ENCODE measurements at places on chromosomes 4 and X.
A peak's percentile ranks its signal among the peaks of the same experiment; 100 is the strongest.

DNA sequence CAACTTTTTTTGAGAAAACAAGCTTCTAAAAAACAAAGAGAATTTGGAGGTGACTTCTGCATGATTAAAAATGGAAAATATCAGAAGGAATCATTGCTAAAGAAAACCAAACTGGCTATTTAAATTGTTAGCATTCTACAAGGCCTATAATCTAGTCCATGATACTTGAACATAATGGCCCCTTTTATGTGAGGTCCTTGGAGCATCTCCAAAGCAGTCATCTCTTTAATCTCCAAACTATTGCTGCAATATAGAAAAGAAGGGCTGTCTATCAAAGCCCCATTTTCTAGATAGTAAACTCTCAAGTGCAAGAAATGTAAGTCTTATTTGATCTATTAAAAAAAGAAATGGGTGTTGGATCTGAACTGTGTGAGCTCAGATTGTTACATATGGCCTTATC, 615.1 kb downstream of the CENPC start:
- DNase-seq = no peak

GRCh38 chrX:18179446-18179845, 41.2 kb downstream of the BEND2 start:
- no peak for DNase-seq

- no peak for DNase-seq
These were observed 41.1 kb downstream of the ADRA2C start for GRCh38 chr4:3807311-3807710.

GRCh38 chrX:1894026-1894294, 279.1 kb downstream of the ASMT start:
- DNase-seq = no peak

DNA sequence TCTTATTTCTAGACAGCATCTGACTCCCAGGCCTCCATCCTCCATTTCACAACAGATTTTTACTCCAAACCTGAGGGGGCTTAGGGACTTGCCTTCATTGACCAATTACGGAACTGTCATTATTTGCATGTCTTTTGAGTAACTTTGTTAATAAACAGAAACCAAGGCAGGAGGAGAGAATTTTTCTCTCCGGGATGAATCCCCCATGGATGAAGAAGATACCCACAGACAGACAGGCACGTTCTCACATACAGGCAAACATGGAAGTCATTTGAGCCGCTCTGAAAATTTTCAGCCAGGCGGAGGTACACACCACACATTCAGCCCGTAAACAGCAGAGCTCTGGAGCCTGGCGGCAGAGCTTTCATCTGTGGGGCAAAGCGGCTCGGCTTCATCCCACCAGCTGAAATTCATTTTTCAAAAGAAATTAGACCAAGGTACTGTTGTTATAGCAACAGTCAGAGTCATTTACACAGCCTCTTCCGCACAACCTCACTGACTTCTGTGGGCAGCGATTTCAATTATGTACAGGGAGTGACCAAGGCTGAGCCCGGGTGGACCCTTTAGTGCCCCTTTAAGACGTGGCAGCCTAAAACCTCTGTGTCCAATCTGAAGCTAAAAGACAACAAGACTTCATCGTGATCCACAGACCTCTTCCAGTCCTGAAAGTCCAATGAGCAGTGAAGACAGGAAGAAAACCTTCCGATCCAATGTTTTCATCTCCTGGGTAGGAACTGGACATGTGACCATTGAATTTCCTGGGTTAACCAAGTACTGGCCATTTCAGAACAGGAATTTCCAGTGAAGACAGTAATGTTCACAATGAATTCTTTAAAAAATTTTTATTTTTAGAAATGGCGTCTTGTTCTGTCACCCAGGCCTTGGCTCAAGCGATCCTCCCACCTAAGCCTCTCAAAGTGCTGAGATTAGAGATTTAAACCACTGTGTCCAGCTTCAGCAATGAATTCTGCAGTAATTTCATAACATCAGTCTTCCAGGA, 237.0 kb downstream of the MGST2 start:
- peak; percentile 39 for DNase-seq

GRCh38 chr4:96874657-96875056, 1034.8 kb downstream of the PDHA2 start:
- DNase-seq = no peak

GRCh38 chr4:43277003-43277402, 384.5 kb downstream of the GRXCR1 start:
- DNase-seq = peak; percentile 71

- DNase-seq = no peak
These were observed 68.6 kb upstream of the SORBS2 start for GRCh38 chr4:185880571-185880970.

DNA sequence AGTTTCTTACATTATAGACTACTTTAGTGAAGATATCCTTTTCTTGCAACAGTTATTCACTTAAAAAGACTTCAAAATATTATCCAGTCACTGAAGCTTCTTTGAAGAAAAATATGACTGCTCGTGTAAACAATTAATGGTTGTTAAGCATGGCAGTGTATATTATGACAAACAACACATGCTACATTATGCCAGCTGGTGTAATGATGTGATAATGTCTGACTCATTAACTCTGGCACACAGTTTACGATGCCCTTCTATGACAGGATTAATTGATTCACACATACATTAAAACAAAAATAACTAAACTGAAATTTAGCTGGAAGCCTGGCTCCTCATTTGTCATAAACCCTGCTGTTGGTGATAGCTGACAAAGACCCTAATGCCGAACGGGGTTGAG, 22.4 kb downstream of the GK2 start:
- no peak for DNase-seq

GRCh38 chrX:106932960-106933537, 12.8 kb downstream of the CLDN2 start:
- no peak for DNase-seq

DNA sequence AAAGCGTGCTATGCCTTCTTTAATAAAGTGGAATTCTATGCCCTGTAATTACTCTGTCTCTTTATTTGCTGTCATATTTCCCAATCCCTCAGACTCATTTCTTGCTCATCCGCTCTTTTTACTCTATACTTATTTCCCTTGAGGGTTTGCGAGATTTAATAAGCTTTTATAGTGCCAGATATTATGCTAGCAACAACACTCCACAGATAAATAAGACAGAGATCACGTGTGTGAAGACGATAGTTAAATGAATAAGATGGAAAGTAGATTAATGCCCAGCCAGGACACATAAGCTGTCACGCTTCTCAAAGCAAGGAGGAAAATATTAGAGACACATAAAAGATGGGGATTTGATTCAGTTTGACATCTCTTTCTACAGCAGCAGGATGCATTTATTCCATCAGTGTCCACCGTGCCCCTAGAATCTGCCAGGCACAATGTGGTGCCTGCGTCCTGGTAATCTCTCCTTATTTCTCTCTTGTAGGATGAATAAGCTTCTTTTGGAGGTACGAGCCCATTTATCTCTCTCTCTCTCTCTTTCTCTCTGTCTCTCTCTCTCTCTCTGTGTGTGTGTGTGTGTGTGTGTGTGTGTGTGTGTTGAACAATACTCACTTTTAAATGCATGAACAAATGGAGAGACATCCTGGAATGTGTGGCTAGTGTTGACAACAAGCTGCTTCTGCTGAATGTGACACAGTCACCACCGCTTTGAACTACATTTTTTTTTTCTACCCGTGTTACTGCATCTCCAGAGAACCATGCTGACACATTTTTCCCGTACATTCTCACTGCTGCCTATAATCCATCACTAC, 48.2 kb downstream of the TMEM156 start:
- peak; percentile 69 for DNase-seq

DNA sequence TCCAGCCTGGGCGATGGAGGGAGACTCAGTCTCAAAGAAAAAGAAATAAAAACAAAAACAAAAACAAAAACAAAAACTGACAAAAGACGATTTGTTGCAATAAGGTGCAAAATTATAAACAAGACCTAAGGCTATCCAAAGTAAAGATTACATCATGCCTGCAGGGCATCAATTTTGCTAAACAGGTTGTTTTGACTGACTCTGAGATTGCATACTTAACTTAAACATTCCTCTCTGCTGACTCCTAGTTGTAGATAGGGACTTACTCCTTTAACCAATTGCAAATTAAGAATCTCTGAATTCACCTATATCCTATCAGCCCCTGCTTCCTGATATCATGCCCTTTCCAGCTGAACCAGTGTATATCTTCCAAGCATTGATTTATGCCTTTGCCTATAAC, 2687.3 kb downstream of the PCDH7 start:
- DNase-seq = no peak

DNA sequence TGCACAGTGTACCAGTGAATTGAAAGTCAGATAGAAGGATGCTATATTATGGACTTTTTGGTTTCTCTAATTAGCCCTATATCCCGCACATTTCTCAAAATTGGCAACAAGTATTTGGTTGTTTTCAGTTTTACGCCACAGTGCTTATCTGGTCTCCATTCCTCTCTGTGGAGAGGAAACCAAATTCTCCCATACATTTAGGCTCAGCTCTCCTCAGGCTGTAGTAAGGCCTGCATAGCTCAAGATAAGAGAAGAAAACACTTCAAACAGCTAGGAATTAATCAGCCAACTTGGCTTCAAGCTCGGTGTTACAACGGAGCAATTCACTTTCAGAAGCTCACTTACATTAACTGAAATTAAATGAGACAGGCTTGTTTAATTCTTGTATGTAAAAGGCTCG, 263.2 kb downstream of the PDHA2 start:
- no peak for DNase-seq

DNA sequence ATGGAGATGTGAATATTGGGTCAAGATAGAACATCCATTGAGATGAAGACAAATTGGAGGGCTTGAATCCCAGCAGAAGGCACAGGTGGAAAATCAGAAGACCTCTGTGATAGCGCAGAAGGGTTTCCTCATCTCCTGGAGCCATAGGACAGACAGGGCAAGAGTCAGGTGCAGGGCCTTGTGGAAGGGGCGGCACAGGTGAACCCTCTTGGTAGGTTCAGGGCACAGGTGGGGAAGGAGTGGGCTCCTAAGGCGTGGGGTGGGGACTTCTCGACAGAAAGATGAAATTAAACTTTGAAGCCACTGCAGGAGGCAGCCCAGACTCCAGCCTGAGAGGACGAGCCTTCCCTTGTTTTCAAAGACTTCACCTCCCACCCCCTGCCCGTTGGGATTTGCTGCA, 9.3 kb upstream of the RGS12 start:
- DNase-seq = no peak

DNA sequence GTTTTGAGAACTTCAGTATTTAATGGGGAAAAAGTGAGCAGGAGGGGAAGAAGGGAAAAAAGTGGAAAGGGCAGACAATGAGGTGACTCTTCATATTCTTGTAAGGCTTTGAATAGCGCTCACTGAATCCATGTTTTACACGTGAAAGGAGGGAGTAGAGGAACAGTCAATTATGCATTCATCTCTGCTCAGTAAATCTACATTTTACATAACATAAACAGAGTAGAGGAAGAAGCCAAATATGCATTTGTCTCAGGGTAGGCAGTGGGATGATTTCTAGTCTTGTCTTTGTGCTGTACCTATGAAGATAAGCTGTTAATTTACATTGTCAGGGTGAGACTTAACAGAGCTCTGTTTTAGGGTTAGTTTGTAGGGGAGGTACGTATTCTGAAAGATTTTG, 19.4 kb upstream of the ELF2 start:
- DNase-seq = no peak

DNA sequence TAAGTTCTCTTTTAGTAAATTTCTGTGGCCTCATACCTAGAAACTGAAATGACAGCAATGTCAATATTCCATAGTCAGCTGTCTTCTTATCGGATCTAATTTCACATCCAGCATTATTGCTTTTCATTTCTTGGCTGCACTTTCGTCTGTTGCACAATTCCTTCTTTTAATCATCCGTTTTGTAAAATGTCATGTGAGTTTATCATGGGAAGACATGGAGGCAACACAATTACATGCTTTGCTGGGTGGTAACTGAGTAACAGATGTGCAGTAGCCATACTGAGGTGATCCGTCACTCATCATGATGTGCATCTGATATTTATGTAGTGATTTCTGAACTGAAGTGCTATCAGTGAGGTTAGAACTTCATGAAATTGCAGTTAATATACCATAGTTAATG, 68.3 kb upstream of the SLC7A11 start:
- peak; percentile 51 for DNase-seq

GRCh38 chr4:152165846-152166245, 370.0 kb downstream of the FBXW7 start:
- DNase-seq = no peak

DNA sequence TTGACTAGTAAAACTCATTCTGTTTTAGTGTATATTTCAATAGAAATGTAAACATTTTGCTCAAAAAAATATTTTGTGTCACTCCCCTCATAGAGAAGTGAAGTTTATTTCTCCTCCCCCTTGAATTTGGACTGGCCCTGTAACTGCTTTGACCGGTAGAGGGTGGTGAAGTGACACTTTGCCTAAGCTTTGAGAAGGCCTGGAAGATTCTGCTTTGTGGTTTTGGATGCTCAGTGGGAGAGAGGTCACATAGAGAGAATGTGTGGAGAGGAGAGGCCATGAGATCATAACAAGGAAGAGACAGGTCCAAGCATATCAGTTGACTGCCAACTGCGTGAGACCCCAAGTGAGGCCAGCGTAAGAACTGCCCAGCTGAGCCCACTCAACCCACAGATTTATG, 19.1 kb upstream of the ARX start:
- DNase-seq = peak; percentile 2

DNA sequence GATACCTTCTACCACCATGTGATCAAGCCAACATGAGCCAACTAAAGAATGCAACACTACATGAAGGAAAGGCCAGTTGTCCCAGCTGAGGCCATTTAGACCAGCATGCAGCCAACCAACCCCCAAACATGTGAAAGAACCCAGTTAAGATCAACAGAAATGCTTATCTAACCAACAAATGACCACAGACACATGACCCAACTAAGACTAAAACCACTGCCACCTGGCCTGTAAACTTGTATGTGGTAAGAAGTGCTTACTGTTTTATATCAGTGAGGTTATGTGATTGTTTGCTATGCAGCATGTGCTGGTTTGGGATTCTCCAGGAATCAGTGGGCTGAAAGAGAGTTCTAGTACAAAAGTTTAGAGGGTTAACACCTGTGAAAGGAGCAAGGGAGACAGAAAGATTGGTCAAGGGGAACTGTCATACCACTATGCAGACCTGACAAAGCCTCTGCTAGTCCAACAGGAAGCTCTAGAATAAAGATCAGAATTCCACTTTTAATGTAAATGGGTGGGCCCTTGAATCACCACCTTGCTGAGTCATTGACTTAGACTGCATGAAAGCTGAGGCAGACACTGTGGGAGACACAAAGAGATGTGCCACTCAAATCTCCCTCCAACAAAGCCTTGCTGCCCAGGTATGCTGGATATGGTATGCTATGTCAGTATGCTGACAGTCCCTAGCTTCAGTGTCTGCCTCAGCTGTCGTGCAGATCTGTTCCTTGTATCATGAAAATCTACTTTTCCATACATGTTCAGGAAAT, 6.1 kb upstream of the SH3D19 start:
- DNase-seq = peak; percentile 31

GRCh38 chrX:9429767-9430166, 35.1 kb upstream of the TBL1X start:
- no peak for DNase-seq

GRCh38 chrX:134251241-134251640, 14.3 kb downstream of the CCDC160 start:
- no peak for DNase-seq

GRCh38 chr4:111449657-111450056, 695.6 kb upstream of the FAM241A start:
- DNase-seq = peak; percentile 42

Measured in fibroblast of upper back skin (primary cell).